Stimulated activated CD4-positive, alpha-beta T cell treated with anti-CD3 and anti-CD28 coated beads, Interleukin-12 subunit alpha, Interleukin-12 subunit beta, amount 100 ng/mL, for 4 hours (primary cell): ENCODE measurements at places on chromosomes 5 and 9.

DNA sequence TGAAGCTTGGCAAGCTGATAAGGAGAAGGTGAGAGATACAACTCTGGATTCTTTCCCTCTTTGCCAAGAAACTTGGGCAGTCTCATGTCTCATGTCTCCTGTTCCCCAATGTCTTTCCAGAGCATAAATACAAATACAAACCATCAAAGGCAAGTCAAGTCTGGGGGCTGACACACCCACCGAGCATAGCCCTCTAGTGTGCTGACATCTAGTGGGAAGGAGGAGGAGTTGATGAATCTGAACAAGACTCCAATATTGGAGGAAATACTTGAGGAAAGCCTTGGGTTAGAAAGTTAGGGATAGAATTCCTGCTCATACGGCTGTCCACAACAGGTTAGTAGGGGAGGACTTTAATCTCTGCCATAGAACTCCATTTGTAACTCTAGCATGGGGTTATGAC is 8.6 kb downstream of the MLANA start:
- no peak for DNase-seq

- DNase-seq = no peak
Measured at GRCh38 chr9:125513668-125514413, 193.2 kb downstream of the MAPKAP1 start.

GRCh38 chr5:141528291-141528984 is 39.6 kb downstream of the PCDHGC5 start:
- DNase-seq = no peak

DNA sequence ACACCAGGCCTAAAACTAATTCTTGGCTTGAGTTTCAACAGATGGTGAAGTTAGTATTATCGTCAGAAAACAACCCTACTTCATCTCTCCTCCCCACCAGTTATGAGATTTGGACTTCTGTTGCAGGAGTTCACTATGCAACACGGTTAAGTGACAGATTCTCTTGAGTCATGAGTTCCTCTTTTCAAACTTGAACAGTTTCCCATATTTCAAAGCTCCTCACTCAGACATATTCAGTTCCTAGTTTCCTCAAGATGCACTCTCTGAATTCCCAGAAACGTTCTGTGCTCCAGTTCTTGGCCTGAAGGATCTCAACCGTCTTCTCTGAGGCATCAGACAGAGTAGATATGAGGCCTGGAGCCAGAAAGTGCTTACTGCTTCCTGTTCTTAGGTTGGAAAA is 7.3 kb upstream of the PTGER4 start:
- no peak for DNase-seq

DNA sequence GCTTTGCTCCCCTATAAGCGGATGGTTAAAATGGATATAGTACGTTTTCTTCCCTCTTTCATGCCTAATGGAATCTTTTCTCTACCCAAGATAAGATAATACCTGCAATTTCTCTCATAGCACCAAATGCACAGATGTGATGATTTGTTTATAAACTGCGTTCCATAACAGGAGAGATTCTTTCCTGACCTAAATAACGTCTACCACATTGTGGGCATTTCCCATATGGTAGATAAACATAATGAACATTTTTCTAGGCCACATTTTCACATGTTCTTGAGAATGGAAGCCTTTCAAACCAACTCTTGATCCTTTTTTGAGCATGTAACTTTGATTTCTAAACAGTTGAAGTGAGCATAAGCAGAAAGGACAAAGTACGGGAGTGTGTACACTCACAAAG is 448.5 kb downstream of the CSNK1G3 start:
- no peak for DNase-seq
